Fibroblast of skin of left quadriceps (primary cell): ENCODE measurements at places on chromosomes 16 and 17.

DNA sequence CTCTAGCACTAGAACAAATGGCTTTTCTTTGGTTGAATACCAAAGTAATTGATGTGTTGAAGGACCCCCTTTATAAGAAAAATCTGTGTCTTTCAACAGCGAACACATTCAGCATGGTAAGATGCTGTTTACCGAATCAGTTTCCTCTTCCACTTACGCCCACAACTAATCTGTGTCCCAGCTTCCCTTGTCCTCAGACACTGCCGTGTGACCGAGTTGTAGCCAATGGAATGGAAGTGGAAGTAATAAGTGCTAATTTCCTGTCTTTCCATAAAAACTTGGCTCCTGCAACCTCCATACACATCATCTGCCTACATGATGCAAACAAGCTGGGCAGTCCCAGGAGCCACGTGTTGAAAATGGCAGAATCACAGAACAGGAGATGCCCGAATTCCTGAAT lies 10.4 kb downstream of the CDIPT start:
- DNase-seq = peak; percentile 50

GRCh38 chr16:20628213-20628612 lies 52.0 kb upstream of the ACSM2B start:
- no peak for DNase-seq

DNA sequence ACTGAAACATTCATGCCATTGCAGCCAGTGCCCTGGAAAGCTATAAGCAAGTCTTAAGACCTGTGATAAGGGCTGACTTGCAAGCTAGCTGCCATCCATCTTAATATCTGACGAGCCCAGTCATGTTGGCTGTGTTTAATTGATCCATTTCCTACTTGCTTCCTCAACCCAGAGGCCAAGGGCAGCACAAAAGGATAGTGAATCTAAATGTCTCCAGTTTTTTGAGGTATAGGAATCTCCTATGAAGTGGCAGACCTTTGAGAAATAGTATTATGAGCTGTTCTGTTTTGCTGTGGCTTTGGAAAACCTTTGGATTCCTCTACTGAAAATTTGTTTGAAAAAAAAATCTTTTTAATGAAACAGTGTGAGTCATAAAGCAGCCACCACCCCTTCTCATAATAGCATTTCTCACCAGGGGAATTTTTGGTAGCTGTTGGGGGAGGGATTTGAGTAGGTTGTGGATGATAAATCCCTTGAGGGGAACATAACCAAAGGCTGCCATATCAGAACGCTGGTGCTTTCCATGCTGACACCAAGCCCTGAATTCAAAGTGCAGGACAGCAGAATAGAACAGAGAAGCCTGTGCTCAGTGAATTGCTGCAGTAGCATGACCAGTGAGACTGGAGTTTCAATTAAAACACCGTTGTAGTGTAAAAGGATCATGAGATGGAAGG lies 12.9 kb downstream of the ZNRF1 start:
- DNase-seq = peak; percentile 85

DNA sequence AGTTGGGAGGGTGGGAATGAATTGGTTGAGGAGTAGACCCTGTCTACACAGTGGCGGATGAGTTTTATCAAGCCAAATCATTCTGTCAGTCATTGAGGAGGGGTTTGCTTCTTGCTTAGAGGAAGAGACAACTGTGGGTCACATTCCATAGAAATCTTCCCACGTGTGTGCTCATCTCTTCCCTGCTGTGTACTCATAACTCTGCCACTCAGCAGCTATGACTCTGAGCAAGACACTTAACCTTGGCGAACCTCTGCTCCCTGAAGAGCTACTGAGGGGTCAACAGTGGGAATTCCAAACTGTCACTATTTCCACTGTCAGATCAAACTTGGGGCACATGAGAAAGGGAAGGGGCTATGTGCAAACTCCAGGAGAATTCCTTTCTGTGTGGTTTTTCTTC lies 72.6 kb upstream of the COX10 start:
- no peak for DNase-seq

- no peak for DNase-seq
Observed at GRCh38 chr17:7476494-7476893, 2.9 kb downstream of the ZBTB4 start.

DNA sequence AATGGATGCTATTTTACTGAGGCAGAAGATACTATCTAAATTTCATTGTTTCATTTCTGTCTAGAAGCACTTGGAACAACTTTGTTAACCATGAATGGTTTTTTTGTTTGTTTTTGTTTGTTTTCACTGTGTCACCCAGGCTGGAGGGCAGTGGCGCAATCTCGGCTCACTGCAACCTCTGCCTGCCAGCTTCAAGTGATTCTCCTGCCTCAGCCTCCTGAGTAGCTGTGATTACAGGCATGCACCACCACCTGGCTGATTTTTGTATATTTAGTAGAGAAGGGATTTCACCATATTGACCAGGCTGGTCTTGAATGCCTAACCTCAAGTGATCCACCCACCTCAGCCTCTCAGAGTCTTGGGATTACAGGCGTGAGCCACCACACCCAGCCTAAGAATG lies 40.5 kb downstream of the ABHD15 start:
- DNase-seq = no peak

- DNase-seq = no peak
Observed at GRCh38 chr17:50047488-50048126, 8.3 kb upstream of the ITGA3 start.

DNA sequence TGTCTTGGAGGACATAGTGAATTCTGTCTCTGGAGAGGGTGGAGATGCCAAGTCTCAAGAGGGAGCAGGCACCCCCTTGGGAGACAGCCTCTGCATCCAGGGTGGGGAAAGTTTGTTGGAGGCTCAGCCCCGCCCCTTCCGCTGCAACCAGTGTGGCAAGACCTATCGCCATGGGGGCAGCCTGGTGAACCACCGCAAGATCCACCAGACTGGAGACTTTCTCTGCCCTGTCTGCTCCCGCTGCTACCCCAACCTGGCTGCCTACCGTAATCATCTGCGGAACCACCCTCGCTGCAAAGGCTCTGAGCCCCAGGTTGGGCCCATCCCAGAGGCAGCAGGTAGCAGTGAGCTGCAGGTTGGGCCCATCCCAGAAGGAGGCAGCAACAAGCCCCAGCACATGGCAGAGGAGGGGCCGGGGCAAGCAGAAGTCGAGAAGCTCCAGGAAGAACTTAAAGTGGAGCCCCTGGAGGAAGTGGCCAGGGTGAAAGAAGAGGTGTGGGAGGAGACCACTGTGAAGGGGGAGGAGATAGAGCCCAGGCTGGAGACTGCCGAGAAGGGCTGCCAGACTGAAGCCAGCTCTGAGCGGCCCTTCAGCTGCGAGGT lies 5.2 kb downstream of the ZNF646 start:
- DNase-seq = no peak

DNA sequence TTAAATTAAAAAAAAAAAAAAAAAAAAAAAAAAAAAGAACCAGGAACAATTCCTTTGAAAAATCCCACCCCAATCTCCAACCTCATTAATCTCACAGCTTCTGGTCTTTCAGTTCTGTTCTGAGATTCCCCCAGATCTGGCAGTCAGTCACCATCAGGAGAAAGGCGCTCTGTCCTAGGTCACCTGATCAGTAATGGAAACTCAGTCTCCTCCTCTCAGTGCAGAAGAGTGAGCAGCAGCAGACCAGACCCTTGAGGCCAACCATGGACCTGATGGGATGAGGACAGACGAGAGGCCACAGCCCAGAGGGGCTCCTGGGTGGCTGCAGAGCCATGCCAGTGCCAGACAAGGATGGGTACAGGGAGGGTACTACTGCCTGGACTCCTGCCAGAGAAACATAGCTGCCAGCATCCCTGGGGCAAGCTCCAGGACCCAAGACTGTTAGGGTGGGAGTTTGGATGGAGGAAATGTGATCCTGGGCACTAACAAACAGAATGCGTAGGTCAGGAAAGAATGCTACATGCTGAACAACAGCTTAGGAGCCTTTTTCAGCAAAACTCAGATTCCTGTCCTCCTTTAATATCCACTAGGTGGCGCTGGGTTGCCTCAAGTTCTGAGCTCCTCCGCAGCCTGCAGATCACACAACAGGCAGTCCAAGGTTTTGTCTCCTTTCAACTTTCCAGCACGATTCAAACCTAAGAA lies 28.7 kb downstream of the MPG start:
- peak; percentile 48 for DNase-seq

DNA sequence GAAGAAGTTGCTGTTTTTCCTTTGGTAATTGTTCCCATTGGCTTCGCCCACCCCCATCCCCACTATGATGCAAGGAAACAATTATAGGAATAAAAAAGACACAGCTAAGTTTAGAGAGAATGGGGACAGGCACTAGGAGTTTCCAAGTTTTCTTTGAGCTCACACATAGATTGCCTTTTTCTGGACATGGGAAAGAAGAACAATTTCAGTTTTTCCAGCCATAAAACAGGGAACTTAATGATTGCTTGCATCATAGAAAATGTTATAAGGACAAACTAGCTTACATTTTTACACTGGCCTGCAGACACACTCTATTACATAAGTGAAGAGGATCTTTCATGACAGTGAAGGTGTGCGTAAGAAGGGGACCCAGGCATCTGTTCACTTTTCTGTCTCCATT lies 142.3 kb upstream of the ZFHX3 start:
- DNase-seq = no peak

DNA sequence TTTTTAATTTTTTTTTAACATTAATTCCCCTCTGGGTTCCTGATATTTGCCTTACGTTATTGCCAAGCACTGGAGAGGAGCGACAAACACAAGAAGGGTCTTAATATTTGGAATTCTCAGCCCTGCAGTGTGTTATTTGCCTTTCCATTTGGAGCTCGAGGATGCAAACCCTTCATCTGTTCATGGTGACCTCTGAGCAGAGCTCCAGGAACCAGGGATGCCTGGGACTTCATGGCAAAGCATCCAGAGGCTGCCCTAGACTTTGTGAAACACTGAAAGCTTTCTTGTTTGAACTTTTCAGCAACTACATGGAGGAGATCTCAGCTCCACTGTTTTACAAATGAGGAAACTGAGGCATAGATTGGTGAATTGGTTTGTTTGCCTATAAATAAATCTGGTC lies 254.2 kb downstream of the CBLN1 start:
- no peak for DNase-seq

DNA sequence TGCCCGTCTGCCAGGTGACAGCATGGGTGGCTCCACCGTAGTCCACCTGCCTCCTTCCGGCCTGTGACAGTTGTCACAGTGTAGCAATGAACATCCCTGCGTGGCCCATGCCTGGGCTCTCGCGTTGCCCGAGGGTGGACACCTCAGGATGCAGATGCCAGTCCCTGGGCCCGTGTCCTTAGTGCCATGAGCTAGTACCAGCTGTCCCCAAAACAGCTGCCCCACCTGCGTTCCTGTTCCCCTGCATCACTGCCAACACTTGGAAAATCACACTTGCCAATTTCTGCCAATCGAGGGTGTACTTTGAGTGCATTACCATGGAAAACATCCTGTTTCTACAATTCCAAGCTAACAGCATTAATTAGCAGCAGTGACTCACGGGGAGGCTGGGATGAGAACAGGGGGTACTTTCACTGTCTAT lies 9.0 kb upstream of the C16orf95 start:
- DNase-seq = no peak

DNA sequence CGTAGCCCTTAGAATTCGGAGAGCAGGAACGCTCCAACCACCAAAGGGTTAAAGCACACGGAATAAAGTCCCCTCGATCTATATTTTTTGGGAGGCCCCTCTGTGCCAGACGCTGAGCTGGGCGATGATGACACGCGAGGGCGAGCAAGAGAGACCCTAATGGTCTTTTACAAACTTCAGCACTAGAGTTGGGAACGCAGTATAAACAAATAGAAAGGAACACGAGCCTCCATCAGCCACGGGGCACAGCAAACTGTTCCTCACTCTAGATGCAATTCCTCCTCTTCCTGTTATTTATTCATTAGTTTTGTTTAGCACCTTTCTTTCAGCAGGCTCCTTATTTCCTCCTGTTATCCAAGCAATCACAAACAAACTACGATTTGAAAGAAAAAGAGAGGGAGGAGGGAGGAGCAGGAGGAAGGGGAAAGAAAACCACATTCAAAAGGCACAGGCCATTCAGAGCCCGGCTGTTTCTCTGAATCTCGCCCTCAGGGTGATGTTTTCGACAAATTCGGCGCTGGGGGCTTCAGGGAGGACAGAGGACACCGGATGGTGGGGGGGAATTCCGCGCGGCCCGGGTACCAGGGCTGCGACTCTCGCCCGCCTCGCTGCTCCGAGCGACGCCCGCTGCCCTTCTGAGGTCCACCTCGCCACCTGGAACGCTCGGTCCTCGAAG lies 1.6 kb downstream of the TOX3 start:
- no peak for DNase-seq

- no peak for DNase-seq
Observed at GRCh38 chr17:76354747-76355310, 1.1 kb upstream of the PRPSAP1 start.

DNA sequence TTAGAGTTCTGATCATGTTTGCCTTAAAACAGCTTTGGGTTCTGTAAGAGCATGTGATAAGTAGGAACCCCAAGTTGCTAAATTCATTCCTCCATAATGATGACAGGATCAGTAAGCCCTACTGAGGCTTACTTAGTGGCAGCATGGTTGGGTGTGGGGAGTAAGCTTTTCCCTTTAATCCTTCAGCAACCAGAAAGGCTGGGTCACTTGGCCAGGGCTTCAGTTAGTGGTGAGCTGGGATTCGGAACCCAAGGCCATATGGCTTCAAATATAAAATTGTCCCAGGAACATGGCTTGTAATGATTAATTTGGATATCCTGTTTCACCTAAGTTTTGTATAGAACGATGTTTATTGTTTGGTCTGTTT lies 850 bp downstream of the GINS3 start:
- DNase-seq = no peak

GRCh38 chr17:57823469-57824401 lies 26.1 kb downstream of the MRPS23 start:
- DNase-seq = no peak

DNA sequence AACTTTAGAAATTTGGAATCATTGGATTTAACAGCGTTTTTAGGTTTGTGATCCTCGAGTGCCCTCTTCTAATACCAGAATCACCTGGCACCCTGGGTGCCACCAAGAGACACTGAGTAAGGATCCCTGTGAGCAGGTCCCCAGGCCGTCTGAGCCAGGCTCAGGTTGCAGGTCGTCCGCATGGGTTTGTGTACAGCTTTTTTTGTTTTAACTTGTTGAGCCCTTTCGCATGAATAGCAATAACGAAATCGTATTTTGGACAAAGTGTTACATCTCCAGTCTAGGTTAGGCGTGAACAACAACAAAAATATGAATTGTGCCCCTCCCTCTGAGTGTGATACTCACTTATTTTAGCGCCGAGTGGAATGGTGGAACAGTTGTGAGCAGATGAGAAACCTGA lies 10.9 kb downstream of the USP10 start:
- no peak for DNase-seq

DNA sequence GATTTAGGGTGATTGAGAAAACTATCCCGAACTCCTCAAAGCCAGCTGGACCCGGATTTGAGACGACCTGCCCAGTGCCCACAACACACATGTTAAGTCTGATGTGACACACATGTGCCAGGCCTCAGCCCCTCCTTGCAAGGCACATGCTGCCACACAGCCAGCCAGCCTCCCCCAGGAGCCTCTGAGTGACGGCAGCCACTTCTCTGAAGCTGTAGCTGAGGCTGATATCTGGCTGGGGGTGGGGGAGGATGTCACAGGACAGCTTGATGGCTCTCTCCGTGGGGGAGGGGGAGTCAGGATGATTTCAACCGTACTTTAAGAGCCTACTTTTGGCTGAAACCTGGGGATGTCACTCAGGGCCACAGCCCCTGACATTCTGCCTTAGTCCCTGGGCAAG lies 40.9 kb downstream of the SRCIN1 start:
- no peak for DNase-seq
